GM13977 (cell line): ENCODE measurements at places on chromosomes 3 and 15.
A peak's percentile ranks its signal among the peaks of the same experiment; 100 is the strongest.

GRCh38 chr3:61154457-61155198 is 96.6 kb downstream of the FHIT start:
- no peak for DNase-seq

GRCh38 chr3:138861798-138862197 is 27.1 kb upstream of the PIK3CB start:
- DNase-seq, result no peak

DNA sequence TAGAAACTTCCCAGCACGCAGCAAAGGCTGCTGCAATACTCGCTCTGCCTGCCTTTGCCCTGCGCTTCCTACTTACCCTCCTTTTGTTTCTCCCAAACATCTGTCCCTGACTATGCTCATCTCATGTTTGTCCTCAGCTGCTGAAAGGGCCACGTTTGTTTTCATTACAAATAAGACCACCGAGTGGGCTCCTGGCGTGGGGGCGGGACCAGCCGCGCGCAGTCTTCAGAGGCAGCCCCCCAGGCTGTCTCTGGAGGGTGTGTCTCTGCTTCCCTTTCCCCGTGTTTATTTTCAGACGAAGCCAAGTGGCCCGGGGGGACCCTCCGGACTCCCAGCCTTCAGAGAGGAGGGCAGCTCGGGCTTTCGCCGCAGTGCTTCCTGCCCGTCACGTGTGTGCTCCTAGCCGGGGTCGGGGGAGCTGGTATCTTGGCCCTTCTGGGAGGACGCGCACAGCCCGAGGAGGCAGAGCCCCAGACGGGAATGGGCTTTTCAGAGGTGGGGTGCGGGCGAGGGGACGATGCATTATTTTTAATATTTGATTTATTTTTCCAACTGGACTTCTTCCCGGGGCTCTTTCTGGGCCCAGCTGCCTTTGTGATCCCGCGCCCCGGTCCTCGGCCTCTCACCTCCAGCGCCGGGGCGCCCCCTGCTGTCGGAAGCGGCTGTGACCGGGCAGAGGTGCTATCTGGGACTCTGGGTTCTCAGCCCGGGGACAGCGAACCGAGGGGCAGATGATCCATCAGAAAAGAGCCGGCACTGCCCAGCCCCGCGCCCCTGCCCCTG is 70.0 kb upstream of the CGNL1 start:
- DNase-seq, result peak; percentile 91

DNA sequence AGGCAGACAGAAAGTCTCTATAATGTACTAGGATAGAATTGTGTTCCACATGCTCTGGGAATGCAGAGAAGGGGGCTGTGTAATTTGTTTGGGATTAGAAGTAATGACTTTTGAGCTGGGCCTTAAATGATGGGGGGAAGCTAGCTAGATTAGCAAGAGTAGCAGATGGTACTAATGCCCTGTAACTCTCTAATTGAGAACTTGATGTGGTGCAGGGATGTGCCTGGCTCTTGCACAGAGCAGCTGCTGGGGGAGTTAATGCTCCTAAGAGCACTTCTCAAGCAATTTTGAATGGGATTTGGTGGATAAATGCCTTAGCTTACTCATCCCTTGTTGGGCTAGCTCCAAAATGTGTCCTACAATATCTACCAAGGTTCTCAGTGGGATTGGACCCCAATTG is 12.4 kb upstream of the SYN2 start:
- DNase-seq, result no peak

DNA sequence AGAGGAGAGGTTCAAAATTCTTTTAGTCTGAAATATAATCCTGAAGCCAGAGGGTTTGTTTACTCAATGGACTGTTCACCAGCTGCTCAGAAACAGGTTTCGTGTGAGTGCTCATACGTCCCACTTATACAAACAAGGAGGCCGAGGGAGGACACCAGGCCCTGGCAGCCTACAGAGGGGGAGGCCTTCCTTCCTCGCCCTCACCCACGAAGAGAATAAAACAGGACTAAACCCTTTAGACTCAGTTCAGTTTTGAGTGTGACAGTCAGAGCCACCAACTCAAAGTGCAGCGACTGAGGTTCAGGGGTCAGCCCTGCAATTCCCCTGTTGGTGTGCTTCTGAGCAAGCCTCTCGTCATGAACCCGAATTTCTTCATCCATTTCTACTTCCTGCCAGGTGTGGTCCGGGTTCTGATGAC is 17.3 kb downstream of the FAM174B start:
- no peak for DNase-seq

DNA sequence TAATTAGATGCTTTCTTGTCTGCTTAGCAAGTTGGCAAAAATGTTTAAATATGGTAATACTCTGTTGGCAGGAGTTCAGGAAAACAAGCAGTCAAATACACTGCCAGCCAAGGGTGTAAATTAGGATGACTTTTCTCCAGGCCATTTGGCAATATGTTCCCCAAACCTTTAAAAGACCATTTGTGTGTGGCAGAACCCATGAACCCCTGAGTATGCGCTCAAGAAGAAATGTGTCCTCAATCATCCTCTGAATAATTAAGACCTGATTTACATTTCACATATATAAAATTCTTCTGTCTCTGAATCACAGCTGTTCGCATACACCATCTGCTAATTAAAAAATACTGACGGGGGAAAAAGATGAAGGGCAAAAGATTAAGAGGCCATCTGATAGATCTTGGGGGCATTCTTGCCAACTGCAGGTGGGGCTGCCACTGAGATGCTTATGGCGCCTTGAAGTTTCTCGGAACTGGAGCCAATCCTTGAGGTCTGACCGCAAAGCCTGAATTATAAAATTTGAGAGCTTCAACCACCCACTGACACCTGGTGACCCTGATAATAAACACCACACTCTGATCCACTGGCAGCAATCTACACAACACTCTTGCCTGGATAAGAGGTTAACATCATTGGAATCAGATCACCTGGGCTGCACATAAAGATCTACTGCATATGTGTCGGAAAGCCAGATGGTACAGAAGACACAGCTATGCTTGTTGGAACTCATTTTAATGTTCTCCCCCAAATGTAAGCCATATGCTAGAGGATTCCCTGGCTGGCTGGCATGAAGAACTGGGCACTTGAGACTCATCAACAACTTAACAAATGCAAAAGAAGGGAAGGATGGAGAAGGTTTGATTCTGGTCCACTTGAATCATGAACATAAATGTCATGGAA is 190.6 kb downstream of the OSBPL10 start:
- no peak for DNase-seq

DNA sequence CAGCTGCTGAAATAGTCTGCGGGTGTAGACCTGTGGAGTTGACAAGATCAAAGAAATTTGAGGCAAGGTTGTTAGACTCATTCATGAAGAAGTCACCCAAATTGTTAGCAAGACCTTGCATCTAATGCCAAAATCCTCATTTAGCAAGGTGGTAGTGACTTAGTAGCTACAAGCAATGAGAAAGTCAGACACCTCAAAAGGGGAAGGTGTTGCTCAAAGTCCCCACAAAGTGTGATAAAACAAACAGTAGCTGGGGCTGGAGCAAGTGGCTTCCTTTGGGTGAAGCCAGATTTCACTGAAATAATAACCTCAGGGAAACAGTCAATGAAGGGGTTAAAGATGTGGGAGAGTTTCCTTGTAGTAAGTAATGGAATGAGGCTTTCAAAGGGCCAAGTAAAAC is 44.9 kb downstream of the CD86 start:
- DNase-seq, result no peak

DNA sequence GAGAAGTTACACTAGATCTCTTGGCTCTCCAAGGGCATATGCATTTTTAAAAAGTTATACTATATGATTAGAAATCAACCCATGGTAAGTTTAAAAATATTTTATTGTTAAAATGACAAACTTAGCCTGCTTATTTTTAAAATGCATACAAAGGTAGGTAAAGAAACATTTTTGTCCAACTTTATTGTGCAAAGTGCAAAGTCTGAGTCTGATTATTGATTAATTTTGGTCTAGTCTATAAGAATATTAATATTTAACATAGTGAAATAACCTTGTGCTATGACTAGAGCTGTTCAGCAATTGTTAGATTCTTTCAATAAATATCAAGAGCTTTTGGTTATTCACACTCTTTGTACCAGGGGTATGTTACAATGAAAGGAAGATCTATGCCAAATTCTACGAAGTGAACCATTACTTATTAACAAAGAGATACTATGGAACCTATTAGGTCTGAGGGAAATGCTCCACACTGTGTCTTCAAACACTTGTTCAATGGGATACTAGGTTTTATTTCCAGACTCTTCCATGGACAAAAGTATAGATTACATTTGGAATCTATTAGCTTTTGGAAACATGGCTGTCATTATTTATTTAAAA is 70.4 kb downstream of the DIPK2A start:
- DNase-seq, result no peak

DNA sequence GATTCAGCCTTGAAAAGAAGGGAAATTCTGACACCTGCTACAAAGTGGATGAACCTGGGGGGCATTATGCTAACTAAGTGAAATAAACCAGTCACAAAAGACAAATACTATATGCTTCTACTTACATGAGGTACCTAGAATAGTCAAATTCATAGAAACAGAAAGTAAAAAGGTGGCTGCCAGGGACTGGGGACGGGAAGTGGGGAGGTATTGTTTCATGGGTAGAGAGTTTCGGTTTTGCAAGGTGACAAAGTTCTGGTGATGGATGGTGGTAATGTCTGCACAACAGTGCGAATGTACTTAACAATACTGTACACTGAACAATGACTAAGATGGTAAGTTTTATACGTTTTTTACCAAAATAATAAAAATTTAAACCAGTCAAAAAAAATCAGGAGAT is 4.8 kb downstream of the IDH2 start:
- DNase-seq, result peak; percentile 61

DNA sequence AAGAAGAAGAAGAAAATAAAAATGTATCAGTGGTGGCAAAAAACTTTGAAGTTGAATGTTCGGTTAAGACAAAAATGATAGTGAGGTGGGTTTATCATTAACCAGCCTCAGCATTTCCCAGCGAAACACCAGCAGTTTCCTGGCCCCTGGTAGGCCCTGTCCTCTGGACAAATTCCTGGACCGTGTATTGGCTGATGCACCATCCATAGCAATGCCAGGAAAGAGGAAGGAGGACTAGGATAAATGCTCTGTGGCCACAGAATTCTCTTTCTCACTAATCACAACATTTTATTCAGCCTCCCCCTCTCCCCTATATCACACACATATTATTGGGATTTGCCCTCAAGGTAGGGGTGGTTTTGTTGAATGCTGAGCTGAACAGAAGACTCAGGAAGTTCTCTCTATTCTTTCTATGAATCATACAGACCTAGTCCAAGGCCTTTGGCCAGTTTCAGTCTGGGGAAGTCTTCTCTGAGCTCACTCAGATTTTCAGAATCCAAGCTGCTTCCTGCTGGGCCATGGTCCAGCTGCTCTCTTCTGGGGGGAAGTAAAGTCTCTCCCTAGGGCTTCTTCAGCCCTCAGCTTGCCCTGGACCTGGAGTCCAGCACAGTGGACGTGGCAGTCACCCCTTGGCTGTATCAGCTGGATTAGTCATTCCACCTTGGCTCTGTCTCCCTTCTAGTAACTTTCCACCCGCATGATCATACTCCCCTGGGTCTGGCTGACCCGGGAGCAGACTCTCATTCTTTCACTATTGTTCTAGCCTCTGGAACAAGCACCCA is 27.6 kb downstream of the SLC28A1 start:
- DNase-seq, result no peak

DNA sequence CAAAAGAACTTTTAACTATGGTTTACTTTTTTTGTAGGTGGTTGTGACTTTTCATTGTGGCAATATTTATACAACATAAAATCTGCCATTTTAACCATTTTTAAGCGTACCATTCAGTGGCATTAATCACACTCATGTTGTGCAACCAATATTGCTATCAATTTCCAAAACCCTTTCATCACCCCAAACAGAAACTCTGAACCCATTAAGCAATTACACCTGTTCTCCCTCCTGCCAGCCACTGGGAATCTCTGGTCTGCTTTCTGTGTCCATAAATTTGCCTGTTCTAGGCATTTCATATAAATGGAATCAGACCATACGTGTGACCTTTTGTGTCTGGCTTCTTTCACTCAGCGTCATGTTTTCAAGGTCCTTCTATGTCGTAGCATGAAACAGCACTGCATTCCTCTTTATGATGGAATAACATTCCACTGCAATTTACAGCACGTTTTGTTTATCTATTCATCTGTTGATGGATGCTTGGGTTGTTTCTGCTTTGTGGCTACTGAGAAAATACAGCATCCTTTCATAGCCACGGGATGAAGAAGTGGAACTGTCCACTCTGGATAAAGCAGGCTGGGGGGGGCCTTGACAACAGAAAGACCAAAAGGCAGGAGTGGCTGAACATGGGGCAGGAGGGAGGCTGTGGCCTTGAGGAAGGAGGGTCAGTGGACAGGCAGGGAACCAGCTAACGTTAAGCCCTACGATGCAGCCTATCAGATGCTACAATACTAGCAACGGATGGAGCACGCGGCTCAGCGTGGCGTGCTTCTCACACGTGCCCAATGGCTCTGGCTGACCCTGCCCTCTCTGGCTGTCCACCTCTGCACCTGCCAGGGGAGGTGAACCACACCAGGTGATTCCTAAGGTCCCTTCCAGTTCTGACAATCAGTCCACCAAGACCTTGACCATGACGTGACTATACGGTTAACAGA is 110.9 kb downstream of the SEC22A start:
- no peak for DNase-seq

GRCh38 chr3:133777807-133778568 is 27.6 kb upstream of the SRPRB start:
- DNase-seq, result no peak

GRCh38 chr3:130823996-130824395 is 69.9 kb upstream of the ATP2C1 start:
- no peak for DNase-seq

GRCh38 chr15:93082861-93083260 is 6.2 kb downstream of the RGMA start:
- no peak for DNase-seq

GRCh38 chr3:179971280-179971679 is 65.5 kb downstream of the PEX5L start:
- no peak for DNase-seq

GRCh38 chr15:45023659-45024225 is 747 bp downstream of the SORD start:
- no peak for DNase-seq

GRCh38 chr3:192826214-192827006 is 91.2 kb downstream of the MB21D2 start:
- no peak for DNase-seq

DNA sequence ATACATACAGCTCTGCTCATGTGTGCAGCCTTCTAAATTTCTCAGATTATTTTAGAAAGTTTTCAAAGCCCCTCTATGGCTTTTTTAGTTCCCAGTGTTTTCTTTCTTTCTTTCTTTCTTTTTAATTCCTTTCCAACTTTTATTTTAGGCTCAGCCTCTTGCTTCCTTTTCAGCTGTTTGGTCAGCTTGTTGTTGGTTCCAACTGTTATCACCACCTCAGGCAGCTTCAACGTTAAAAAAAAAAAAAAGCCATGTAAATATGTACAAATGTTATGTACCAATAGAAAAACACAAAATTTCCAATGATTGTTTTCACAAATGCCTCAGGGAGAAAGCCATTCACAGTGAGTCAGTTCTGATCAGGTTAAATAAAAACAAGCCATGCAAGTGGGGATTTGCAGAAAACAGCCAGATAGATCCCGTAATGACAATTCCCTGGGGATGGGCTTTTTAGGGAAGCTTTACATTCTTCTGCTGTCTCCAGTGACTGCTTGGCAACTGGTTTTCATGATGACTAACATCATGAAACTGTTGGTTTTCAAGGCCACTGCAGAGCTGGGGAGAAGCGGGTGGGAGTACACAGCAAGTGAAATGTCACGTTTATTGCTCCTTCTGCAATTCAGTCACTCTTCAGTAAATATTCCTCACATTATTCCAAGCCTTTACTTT is 908.4 kb downstream of the EPHA3 start:
- no peak for DNase-seq

GRCh38 chr15:67550522-67550921 is 8.0 kb downstream of the MAP2K5 start:
- no peak for DNase-seq

GRCh38 chr15:90540768-90541167 is 11.0 kb downstream of the CRTC3 start:
- no peak for DNase-seq
